IMR-90 (cell line): ENCODE measurements at places on chromosomes 2 and 18. TPM values are rescaled to one million over a fixed set of nuclear protein-coding genes. Genes with fewer than 3 reads are reported as not detected.

Gene MPP4
- 8.5 and 11.8 TPM in 2 replicates for polyA plus RNA-seq

Gene SALL3
- polyA plus RNA-seq, result not detected in 2 replicates

Gene VAMP8
- polyA plus RNA-seq, result 1.7 and 1.9 TPM in 2 replicates

Gene CYP1B1
- polyA plus RNA-seq, result 0.65 and 0.77 TPM in 2 replicates

Gene TDRD15
- not detected in 2 replicates for polyA plus RNA-seq

Gene DYNAP
- not detected in 2 replicates for polyA plus RNA-seq

Gene C2orf81
- polyA plus RNA-seq, result 0.26 and 0.74 TPM in 2 replicates

Gene EMILIN2
- 0.14 and 0.34 TPM in 2 replicates for polyA plus RNA-seq

Gene PRKRA
- 39.5 and 41.7 TPM in 2 replicates for polyA plus RNA-seq

Gene GCG
- polyA plus RNA-seq, result not detected in 2 replicates

Gene FEV
- polyA plus RNA-seq, result not detected in 2 replicates

Gene FLACC1
- 0.11 and 0.32 TPM in 2 replicates for polyA plus RNA-seq

Gene TMEFF2
- polyA plus RNA-seq, result 2.9 and 3.0 TPM in 2 replicates

Gene INO80D
- 0.67 and 0.79 TPM in 2 replicates for polyA plus RNA-seq

Gene TAF4B
- 0.38 and 0.42 TPM in 2 replicates for polyA plus RNA-seq

Gene C1QL2
- not detected in 2 replicates for polyA plus RNA-seq

DNA sequence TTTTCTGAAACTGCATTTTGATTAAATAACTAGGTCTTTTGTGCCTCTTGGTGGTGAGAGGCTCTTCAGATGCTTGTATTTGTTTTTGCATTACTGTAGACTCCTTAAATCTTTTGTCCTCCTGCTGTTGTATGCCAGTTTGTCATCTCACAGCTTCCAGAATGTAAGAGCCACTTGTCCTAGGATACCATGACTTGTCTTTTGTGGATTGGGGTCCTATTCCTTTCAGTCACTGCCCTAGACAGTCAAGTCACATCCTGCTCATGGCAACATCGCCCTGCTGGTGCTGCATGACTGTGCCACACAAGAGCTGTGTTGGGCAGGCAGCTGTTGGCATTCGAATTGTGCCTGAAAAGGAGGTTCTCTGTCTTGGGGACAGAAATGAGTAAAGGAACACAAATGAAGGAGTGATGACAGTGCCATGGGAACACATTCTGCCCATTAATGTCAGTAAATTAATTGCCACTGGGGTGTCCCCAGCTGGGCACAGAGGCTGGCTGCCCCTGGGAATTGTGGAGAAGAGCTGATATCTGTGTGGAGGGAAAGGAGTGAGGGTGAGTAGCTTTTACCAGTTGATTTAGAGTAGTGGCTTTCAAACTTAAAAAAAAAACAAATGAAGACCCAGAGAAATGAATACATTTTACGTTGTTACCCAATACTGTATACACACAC is 140.3 kb downstream of the ARL6IP6 start:
- DNase-seq, result no peak

- DNase-seq, result no peak
These were observed 11.9 kb upstream of the KCNG2 start for GRCh38 chr18:79785831-79786230.

GRCh38 chr18:48442761-48443160 is 33.6 kb upstream of the ZBTB7C start:
- DNase-seq, result peak; percentile 12

GRCh38 chr2:29073933-29074332 is 390 bp downstream of the PCARE start:
- DNase-seq, result no peak

- no peak for DNase-seq
These were observed 621 bp downstream of the TXNL1 start for GRCh38 chr18:56637711-56638231.

DNA sequence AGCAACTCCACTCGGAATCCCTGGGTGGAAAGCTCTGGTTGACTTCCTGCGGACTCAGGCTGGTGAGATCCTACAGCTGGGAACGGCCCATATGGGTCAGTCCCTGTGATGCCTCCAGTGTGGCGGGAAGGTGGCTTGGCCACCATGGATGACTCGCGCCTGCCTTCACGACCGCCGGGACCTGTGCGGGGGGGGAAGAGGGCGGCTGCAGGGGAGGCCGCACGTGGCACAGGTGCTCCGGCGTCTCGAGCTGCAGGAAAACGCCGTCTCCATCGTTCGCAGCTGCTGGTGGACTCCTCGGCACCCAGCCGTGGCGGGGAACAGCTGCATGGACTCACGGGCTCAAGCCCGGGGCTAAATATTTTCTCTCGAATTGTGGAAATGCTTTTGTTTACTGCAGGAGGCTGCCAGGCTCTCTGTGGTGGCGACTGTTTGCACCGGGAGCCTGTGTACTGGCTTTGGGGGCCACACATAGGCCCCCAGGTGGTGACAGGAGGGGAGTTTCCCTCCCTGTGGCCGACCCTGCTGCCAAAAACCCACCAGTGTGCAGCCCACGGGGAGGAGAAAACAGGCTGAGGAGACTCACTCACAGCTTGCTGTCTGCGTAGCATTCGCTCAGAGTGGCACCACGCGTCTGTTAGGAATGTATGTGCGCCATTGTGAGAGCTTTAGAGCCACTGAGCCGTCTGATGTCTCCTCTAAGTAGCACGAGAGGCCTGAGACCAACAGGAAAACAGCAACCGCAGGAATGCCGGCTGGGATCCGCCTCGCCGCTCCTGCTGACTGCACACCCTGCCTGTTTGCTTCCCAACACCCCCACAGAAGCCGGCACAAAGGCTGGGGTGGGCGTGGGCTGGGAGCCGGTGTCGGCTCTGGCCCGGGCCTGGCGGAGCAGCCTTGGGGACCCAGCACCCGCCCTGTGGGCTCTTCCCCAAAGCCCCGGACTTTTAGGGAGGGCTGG is 89.2 kb downstream of the NFATC1 start:
- peak; percentile 98 for DNase-seq

- DNase-seq, result no peak
These were observed 35.5 kb upstream of the SP5 start for GRCh38 chr2:170679607-170680079.

- DNase-seq, result no peak
These were observed 16.2 kb downstream of the SERPINB13 start for GRCh38 chr18:63603355-63603754.

DNA sequence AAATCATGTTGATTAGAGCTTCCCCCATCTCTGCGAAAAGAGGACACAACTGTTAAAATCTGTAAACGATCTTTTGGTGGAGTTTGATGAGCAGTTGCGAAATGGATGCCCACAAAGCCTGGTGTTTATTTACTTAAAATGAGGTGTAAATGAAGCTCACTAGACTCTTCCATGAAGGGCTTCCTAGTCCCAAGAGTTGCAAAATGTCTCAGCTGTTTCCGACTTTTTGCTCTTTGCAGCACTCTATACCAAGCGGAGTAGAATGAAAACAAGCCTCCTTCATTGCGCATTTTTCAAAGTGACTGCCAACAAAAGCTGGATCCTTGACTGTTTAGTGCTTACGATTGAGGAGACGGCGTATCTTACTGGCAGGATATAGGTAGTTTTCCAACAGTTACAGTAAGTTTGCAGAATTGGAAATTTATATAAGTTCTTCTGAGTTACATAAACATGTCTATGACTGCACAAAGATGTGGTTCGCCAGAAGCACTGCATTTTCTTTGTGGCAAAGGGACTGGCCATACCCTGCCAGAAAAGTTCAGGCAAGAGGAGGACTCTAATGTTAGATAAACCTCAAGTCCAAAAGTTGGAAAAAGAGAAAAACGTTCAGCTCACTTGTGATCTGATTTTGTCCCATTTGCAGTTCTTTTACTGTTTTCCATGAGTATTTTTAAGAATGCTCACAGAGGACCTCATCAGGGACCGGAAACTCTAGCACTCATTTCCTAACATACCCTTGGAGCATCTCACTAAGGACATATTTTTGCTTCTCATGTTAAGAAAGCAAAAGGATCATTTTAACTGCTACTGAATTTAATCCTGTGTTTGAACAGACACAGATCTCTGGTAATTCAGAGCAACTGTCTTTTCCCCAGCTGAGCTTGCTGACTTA is 42.7 kb downstream of the COLEC12 start:
- peak; percentile 48 for DNase-seq

DNA sequence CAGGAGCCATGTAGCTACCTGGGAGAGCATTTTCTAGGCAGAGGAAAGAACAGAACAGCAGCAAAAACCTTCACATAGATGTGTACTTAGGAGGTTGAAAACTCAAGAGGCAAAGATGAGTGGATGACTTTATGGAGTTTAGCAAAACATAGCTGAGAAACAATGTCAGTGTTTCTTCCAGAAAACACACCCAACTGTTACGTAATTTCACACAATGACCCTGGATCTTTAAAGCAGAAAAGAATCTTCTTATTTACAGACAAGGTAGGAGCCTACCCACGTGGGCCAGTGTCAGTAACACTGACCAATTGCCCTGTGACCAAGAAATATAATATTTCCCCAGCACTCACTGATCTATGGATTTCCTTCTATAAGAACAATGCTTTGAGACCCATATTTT is 254.6 kb downstream of the CDH20 start:
- DNase-seq, result no peak

- no peak for DNase-seq
These were observed 510.9 kb upstream of the CELF4 start for GRCh38 chr18:38076346-38077070.

GRCh38 chr2:77519164-77519887 is 2.9 kb downstream of the LRRTM4 start:
- DNase-seq, result no peak

DNA sequence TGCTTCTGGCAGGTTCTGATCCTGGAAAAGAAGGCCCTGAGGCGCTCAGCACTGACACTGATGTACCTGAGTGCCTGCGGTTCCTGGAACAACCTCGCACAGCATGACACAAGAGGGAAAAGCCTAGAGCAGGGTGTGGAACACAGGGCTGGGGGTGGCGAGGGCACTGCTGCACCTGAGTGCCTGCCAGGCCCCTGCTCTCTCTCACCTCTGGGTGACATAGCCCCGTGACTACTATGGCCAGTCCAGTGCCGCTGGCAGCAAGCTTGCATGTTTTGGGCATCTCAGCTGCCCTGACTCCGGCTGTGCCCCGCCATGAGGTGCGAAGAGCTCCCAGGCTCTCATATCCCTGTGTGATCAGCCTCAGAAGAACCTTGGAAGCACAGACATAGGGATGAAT is 825.2 kb upstream of the SALL3 start:
- no peak for DNase-seq

GRCh38 chr2:181107628-181107945 is 127.2 kb downstream of the UBE2E3 start:
- no peak for DNase-seq

GRCh38 chr2:121648206-121649148 is 785 bp downstream of the CLASP1 start:
- DNase-seq, result peak; percentile 65

GRCh38 chr18:52054324-52054723 is 285.7 kb upstream of the DCC start:
- no peak for DNase-seq

DNA sequence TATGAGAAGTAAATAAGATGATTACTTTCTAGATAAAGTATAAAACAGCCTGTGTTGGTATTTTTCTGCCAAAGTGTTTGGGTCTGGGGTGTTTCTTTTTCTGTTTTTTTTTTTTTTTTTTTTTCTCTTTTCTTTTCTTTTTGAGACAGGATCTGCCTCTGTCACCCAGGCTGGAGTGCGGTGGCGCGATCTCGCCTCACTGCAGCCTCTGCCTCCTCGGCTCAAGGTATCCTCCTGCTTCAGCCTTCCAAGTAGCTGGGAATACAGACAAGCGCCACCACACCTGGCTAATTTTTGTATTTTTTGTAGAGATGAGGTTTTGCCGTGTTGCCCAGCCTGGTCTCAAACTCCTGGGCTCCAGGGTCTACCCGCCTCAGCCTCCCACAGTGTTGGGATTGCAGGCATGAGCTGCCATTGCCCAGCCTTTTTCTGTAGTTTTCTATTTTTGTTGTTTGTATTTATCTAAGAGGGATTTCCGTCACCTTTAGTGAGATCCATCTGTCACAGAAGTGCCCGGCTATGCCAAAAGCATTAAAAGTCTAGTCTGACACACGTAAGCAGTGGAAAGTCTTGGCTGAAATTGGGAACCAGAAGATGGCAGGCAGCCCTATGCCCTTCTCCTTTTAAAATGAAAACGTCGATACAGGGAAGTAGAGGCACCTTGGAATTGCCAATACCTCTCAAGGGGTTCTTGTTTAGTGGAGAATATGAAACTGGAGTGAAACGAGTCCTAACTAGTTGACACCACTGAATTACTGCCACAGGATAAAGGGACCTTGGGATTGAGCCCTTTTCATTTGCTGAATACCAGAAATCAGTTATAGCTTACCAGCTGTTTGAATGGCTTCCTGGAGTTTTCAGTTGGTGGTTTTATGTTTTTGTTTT is 14.0 kb downstream of the UGP2 start:
- DNase-seq, result no peak

DNA sequence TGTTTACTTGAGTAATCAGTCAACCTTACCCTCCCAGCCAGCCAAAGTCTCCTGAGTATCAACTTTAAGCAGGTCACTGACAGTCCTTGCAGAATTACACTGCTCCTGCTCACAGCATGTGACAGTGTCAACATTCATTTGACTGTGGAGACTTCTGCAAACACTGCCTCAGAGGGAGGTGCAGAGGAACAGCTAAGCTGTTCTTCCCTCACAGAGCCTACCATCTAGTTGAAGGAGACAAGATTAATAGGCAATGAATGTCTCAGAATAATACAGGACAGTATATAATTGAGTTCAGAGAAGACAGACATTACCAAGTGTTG is 11.9 kb downstream of the SLC14A2 start:
- no peak for DNase-seq

DNA sequence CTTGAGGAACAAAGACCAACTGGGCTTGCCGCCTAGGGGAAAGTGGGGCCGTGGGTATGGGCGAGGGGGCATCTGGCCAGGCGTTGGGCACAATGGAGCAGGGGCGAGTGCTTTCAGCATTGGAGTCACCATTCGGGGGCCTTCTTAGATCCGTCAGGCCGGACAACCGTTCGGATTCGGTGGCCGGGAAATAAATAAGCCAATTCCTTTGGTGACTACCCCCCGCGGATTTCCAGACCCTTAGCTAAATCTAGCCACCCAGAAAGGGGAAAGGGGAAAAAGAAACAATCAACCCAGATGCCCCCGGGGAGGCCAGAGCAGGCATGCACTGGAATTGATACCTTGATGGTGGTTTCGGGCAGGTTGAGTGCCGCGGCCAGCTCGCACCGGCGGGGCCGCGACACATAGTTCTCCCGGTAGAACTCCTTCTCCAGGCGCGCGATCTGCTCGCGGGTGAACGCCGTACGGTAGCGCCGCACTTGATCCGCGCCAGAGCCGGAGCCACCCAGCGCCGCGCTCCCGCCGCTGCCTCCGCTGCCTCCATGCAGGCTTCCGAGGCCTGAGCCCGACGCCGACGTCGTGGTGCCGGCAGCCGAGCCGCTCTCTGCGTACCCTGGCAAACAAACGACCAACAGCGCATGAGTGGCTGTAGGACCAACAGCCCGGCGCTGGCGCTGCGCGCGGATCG is 1.8 kb downstream of the EVX2 start:
- DNase-seq, result no peak
